Stimulated activated CD4-positive, alpha-beta T cell treated with anti-CD3 and anti-CD28 coated beads, Interleukin-2, amount 100 ng/mL, for 48 hours (primary cell): ENCODE measurements at places on chromosomes 1 and 21.

DNA sequence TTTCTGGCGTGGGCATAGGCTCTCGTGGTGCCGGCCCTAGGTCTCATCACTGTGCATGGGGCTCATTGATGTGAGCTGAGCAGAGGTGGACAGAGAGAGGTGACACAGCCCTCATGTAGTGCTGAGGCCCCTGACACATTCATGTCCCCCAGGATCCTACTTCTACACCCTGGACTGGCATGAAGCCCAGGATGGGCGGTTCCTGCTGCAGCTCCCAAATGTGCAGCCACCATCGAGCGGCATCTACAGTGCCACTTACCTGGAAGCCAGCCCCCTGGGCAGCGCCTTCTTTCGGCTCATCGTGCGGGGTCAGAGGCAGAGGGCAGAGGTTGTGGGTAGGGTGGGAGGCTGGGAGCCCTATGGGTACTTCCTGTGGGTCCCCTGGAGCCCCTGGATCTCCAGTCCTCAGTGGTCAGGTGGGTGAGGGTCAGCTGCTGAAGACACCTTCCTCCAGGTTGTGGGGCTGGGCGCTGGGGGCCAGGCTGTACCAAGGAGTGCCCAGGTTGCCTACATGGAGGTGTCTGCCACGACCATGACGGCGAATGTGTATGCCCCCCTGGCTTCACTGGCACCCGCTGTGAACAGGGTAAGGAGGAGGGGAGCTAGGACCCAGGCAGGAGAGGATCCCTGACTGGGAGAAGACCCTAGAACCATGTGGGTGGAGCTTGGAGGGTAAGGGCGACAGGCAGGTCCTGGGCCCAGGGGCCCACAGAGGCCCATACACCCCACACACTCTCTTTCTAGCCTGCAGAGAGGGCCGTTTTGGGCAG lies 6.1 kb downstream of the TIE1 start:
- no peak for DNase-seq

DNA sequence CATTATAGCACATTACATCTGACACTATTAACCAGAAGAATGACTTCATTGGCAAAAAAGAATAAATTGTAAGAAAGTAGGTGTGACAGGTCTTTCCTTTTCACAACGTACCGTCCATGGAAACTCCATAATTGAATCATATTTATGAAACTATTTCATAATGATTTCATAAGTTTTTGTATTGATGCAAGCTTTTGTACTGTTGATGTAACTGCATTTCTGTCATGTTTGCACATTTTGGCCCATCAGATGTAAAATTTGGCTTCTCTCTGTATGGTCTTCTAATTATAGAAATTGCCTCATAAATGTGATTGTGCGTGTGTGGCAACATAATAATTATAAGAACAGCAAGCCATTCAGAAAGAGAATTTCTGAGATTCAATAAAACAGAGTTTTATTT lies 180.7 kb upstream of the ZNHIT6 start:
- no peak for DNase-seq

GRCh38 chr1:19534281-19534680 lies 48.9 kb upstream of the CAPZB start:
- no peak for DNase-seq

DNA sequence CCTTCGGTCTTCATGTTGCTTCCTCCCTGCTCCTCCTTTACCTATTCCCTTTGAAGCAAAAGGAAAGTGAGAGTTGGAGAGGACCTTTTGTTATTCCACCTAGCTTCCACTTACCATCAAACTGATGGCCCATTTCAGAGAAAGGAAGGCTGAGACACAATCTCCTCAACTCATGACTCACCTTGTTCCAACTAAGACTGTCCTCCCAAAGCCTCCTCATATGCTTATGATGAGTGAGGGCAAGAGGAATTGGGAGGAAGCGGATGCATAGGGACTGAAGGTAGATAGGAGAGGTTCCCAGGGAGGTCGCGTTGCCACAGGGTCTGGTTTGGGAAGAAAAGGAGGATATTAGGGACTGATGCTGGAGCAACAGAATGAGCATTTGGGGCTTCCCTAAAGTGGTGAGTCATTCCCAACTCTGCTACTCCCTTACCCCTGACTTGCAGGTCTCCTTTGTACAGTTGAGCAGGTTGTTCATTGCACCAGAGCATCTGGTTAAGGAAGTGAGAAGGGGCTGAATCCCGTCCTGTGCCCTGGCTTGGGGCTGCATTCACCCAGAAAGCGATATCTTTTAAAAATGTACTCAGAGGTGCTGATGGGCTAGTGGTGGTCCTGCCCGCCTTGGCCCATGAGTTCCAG lies 35.0 kb downstream of the LGR6 start:
- no peak for DNase-seq

DNA sequence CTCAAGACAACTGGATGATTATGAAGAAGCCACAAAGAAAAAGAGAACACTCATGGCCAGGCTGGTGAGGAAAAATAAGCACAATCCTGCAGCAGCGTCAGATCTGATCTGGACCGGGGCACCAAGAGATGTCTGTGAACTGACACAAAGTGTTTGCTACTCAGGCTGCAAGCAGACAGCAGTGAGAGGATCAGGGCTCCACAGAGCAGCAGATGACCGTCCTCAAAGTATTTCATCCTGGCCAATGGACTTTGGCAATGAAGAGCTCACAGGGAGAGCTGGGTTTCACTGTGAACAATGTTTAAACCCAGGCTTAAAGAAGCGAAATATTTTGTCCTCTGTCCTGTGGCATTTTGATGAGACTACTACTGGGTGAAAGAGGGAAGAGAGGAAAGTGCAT lies 299.2 kb downstream of the GPATCH2 start:
- DNase-seq, result no peak

DNA sequence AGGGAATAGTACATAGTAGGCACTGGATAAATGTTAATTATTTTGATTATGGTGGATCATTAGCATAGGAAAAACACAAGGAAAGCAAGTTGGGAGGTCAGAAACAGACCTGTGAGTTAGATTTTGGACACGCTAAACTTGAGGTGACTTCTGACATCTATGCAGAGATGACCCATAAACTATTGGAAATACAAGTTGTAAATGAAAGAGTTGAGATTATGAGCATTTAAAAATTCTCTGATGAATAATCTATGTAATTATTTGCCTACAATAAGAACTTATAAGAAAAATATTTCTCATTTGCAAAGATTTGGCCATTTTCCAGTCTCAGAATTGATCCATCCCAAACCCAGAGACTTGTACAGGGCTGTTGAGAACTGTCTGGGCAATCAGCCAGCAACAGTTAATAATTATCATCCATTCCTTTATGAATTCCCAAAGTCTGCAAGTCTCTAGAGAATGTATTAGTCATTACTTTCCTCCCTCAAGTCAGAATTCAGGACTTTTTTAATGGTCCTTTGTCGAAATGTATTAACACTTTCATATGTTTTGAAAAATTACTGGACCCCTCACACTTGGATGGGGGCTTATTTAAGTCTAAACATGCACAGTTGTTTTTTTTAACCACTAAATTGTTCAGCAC lies 19.4 kb upstream of the SLAMF6 start:
- no peak for DNase-seq

- no peak for DNase-seq
Measured at GRCh38 chr1:46458846-46459245, 30.8 kb upstream of the DMBX1 start.
